Fibroblast of skin of left quadriceps (primary cell): ENCODE measurements at places on chromosomes 5 and 9.

DNA sequence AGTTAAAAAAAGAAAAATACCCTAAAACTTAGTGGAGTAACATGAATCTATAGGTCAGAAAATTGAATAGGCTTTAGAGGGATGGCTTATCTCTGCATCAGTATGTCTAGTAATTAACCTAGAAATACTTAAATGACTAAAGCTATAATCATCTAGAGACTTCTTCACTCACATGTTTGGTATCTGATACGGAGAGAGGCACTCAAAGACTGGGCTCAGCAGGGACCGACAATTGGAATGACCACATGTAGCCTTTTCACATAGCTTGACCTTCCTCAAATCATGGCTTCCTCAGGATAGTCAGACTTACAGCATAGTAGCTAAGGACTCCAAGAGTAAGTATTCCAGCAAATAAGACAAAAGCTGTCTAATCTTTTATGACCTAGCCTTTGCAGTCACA, 105.3 kb upstream of the RORB start:
- DNase-seq: no peak

DNA sequence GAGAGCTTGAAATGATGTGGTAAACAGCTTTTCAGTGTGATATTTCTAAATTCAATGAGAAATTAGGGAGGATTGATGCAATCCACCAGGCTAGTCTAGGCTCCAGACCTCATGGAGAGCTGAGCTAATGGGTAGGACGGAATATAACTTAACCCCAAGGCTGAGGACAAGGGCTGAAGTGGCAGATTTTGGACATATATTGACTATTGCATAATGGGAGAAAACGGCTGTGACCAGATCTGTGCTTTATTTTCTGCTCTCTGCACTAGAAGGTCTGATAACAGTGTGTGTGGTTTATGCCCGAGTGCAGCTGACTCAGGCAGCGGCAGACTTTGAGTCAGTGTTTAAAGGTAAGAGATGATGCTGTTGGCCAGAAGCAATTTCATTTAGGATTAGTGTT, 70.6 kb downstream of the ACTBL2 start:
- no peak for DNase-seq

- no peak for DNase-seq
Observed at GRCh38 chr5:131587541-131587940, 47.5 kb downstream of the RAPGEF6 start.

GRCh38 chr5:177605667-177606066, 5.7 kb downstream of the B4GALT7 start:
- DNase-seq: no peak

DNA sequence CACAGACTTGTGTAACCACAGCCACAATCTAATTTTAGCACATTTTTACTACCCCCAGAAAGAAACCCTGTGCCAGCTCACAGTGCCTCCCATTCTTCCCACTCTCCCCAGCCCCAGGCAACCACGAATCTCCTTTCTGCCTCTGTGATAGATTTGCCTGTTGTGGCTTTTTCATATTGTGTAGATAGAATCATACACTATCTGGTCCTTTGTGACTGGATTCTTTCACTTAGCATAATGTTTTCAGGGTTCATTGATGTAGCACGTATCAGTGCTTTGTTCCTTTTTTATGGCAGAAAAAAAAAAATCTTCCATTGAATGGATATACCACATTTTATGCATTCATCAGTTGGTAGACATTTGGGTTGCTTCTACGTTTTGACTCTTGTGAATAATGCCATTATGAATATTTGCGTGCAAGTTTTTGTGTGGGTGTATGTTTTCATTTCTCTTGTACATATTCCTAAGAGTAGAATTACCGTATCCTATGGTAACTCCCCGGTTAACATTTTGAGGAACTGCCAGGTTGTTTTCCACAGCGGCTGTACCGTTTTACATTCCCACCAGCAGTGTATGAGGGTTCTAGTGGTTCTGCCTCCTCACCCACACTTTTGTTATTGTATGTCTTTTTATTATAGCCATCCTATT, 64.5 kb downstream of the RCL1 start:
- DNase-seq: no peak

- no peak for DNase-seq
Observed at GRCh38 chr5:145227881-145228280, 607.3 kb downstream of the PRELID2 start.

- DNase-seq: peak; percentile 5
Observed at GRCh38 chr9:90815183-90815943, 13.7 kb downstream of the SYK start.
